ENCODE measurements at places on chromosomes 5 and 9.

DNA sequence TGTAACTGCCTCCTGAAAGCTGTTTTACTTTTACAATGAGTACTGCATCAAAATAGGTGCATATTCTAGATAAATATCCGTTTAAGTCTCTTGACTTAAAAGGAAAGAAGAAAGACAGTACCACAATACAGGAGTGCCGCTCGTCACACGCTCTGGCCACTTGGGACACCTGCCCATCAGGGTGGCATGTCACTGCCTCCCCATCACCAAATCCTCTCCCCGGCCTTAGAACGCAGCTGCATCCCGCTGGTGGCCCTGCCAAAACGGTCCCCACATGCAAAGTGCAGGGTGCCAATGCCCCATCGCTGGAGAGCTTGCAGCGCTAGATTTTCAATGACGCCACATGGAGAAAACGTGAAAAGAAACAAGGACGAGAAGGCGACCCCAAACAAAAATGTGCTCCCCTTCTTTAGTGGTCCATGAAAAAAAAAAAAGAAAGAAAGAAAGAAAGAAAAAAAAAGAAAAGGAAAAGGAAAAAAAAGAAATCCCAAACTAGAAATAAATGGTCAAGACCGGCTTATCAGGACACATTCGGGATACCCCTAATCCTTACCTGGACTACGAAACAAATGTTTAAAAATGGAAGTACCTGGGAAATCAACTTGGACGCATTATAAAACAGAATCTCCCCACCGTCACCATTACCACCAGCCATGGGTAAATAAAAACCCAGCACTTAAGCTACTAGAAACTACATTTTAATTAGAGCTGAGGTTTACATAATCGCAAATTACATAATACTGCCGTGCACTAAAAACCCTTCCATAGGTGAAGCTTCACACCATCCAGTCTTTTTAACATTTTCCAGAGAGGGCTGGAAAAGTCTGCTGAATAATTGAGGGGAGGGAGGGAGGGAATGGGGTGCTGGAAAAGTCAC lies 1.0 kb downstream of the ANKH start:
- DNase-seq = no peak

- DNase-seq = no peak
Observed at GRCh38 chr9:136882109-136882946, 4.0 kb upstream of the TRAF2 start.

- DNase-seq = no peak
Observed at GRCh38 chr9:83708515-83709158, 879 bp upstream of the UBQLN1 start.

GRCh38 chr5:32589942-32590869 lies 4.8 kb downstream of the SUB1 start:
- peak; percentile 19 for DNase-seq

DNA sequence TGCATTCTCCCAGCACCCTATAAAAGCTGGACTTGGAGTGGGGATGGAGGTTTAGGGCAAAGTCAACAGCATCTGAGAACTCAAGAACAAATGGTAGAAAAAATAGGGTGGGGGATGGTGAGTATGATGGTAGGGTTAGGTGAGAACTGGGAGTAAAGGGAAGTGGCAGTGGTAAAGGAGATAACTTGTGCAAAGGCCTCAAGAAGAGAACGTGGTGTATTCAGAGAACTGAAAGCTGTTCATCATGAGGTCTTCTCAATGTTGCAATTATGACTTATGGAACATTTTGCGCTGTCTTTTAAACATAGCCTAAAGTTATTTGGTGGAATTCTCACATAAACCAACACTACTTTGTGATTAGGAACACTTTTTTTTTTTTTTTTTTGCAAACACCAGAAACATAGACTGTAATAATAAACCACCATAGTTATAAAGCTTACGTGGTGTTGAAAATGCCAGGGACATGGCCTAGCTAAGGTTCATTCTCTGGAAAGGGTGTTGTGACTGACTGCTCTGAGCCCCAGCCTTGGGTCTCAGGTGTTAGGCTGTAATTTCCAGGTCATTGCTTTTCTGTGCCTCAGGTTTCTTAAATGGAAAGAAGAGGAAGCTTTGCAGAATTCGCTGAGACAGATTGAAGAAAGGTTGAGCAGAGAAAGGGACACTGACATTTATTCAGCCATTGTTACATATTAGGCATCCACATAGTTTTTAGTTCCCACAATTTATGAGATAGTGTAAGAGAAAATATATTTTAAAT lies 19.2 kb upstream of the TXNDC8 start:
- DNase-seq = no peak

DNA sequence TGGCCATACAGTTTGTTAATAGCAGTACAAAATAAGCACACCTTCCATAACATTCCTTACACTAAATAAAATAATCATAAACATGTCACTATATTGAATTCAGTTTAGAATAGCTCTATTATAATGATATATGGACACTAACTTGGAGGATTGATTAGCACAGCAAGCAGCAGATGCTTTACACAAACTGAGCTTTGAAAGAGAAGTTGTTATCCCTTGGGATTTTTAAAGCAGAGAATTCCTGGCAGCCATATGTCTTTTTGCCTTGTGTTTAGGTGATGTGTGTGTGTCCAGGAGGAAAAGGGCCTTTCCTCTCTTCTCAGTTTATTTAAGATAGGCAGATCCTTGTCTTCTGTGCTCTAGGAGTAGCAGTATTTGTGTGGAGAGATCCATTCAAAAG lies 232.2 kb upstream of the GRIN3A start:
- DNase-seq = no peak

DNA sequence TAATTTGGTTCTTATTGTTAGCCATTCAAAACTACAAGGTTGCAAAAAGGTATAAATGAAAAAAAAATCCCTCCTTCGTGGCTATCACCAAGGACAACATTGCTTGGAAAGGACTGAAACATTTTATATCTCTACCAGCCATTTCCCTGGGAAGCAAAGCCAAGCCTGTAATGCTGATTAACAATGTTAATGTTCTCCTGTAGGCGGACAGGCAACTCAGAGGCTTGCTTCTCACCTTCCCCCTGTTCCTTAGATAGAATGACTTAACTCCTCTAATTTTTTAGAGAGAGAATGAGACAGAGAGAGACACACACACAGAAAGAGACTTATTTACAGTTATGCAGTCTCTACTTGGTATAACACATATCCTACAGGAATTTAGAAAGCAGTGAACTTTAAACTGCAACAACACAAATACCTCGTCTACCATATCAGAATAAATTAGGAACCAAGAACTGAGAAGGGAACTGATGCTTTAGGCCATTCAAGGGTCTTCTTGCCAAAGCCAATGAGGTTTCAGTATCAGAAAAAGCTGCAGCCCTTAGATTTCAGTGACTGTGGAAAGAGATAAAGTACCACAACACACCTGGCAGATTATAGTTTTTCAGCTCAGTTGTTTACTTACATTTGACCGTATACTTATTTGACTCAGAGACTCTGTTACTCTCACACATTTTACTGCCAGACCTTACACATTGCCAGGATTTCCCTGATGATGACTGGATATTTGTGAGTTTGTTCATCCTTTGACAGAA lies 20.9 kb upstream of the MAN2A1 start:
- DNase-seq = no peak

- no peak for DNase-seq
Observed at GRCh38 chr5:102815084-102815483, 60.0 kb downstream of the PAM start.

GRCh38 chr5:78813906-78814530 lies 165.4 kb upstream of the LHFPL2 start:
- no peak for DNase-seq

- DNase-seq = no peak
Observed at GRCh38 chr5:135433681-135434426, 13.3 kb downstream of the DCANP1 start.

DNA sequence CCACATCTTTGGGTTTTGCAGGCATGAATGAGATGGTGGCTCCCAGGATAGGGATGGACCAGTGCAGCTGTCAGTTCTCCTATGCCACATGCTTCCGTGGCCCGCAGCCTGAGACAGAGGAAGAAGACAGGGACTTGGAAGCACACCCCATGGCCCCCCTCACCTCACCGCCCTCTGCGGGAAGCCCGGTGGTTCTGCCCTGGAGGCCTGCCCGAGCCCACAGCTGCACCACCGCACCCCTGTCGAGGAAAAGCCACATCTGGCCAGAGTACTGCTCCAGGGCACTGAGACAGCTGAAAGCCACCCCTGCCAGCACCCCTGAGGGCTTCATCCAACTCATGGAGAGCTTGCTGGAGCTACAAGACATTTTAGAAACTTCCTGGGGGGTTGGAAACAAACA lies 7.6 kb upstream of the TRMT10B start:
- no peak for DNase-seq

- no peak for DNase-seq
Observed at GRCh38 chr5:166382031-166382430, 1909.4 kb upstream of the WWC1 start.

- DNase-seq = no peak
Observed at GRCh38 chr5:163580516-163580915, 75.1 kb downstream of the MAT2B start.

DNA sequence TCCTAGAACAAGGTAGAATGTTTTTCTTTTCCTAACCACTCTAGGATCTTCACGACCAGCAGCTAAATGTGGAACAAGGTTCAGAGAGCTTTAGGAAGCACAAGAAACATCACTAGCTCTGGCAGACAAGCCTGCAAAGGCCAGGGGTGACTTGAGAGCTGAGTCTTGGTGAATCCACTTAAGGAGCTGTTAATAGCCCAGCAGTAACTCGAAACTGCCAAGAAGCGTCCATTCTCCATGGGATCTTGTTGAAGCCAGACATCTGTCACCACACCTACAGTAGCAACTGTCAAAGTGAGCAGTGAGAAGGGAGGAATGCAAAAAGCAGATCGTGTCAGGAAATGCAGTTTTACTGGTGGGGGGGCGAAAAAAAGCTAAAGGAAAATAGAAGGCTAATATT lies 87.2 kb downstream of the ATPSCKMT start:
- DNase-seq = no peak

DNA sequence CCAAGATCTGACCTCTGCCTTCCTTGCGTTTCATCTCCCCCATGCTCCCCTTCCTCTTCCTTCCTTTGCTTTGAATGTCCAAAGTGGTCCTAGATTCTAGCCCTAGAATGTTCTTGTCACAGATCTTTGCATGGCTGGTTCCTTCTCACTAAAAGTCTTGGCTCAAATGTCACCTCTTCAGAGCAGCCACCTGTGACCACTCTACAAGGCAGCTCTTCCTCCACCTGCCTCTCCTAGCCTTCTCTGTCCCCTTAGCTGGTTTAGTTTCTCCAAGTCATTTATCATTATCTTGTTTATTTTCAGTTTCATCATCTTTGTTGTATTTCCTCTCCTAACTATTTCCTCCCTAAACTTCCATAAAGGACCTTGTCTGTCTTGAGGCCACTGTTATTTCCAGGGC lies 7.1 kb upstream of the OCLN start:
- no peak for DNase-seq

- DNase-seq = no peak
Observed at GRCh38 chr9:84932915-84933527, 263.5 kb downstream of the NTRK2 start.

DNA sequence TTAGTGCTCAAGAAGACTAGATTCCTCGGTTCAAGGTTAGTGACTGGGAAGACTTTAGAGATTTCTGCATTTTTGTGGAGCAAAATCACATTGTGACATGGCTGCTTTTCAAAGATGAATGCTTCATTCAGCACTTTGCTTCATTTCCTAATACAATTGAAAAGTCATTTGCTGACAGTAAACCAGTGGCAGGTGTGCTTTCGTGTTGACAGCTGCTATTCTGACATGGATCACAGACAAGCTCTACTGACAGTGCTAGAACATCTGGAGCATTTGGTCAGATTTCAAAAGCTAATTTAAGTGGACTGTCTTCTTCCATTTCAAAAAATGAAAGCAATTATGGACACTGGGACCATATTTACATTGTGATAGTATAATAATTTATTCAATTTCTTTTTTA lies 1060.1 kb downstream of the PTPRD start:
- no peak for DNase-seq

- no peak for DNase-seq
Observed at GRCh38 chr9:38359297-38359653, 33.2 kb upstream of the ALDH1B1 start.

DNA sequence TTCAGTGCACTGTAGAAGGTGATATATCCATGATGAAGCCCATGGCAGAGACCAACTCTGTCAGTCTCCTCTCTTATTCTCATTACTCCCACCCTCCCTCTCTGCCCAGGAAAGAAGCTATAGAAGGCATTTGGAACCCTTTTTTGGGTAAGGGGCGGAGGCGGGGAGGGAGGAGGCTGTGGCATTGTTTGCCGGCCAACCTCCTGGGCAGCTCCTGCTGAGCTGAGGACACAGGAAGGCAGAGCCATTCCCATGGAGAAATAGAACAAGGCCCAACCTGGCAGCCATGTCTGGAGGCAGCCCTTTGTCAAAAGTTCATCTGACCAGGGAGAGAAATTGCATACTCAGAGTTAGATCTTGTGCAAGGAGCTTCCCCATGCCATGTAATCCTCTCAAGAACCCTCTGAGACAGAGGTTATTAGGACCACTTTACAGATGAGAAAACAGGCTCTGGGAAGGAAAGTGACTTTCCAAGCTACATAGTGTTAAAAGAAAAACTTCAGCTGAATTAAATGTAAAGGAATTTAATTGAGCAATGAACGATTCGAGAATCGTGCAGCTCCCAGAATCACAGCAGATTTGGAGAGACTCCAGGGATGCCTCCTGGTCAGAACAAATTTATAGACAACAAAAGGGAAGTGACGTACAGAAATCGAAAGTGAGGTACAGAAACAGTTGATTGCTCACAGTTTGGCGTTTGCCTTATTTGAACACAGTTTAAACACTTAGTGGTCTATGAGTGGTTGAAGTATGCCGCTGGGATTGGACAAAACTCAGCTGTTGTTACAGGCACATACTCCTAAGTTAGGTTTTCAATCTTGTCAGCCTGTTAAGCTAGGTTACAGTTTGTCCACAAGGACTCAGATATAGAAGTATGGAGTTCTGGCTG lies 158.6 kb downstream of the MELK start:
- DNase-seq = no peak

DNA sequence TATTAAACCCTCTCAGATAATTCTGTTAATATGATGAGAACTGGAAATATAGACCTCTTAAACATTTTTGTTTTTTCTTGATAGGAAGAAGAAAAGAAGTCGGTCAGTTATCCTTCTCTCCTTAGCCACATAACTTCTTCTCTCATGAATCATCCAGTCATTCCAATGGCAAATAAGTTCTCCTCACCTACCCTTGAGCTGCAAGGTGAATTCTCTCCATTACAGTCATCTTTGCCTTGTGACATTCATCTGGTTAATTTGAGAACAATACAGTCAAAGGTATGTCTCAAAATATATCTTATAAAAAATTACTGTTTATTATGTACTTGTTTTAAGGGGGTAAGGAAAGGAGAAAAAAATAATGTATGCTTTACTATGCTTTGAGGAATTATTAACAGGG lies 165.3 kb downstream of the MAN2A1 start:
- no peak for DNase-seq

DNA sequence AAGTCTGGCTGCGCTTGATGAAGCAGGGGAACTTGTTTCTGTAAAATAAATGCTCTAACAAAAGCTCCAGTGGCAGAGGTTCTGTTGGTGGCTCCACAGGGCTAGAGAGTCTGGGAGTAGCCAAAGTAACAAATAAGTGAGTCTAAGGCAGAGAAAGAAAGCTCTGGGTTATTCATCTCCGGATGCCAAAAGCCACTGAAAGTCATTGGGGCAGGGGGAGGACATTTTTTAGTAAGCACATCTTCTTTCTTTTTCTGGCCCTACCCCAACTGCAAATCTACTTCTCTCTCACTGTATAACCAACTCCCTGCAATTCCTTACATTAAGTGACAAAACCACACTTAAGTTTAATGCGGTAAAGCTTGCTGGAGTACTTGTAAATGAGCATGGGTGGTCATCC lies 141.6 kb downstream of the INSYN2B start:
- DNase-seq = no peak

- DNase-seq = no peak
Observed at GRCh38 chr5:53900677-53901076, 340.2 kb downstream of the NDUFS4 start.

All from amniotic stem cell (primary cell).